Left renal pelvis (tissue), 4 donors: ENCODE measurements at places on chromosomes 3 and 15.

GRCh38 chr3:116045314-116045713, 400.0 kb downstream of the LSAMP start:
- DNase-seq: no peak

- no peak for DNase-seq
Measured at GRCh38 chr3:13223574-13224237, 150.5 kb upstream of the IQSEC1 start.

DNA sequence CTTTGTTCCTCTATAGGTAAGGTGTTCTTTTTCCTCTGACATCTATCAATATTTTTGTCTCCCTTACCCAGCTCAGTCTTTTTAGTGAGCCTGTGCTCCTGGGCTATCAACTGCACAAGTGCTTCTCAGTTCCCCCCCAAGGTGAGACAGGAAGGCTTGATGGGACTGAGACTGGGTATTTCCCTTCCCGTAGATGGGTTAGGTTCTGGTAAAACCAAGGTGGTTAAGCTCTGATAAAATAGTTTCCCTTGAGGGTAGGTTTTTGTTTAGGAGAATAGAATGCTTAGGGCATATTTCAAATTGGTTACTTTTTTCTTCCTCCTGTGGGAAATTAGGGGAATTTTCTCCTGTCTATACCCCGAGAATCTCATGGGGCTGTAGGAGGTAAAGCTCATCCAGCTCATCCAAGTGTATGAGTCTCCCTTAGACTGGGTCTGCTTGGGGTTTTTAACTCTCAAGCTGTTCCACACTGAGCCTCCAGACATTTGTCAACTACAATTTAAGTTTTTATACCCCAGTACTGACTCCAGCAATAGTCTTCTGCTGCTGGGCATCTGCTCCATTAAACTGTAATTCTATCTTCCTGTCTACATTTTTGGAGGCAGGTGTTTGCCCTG, 44.9 kb downstream of the OXSR1 start:
- no peak for DNase-seq

DNA sequence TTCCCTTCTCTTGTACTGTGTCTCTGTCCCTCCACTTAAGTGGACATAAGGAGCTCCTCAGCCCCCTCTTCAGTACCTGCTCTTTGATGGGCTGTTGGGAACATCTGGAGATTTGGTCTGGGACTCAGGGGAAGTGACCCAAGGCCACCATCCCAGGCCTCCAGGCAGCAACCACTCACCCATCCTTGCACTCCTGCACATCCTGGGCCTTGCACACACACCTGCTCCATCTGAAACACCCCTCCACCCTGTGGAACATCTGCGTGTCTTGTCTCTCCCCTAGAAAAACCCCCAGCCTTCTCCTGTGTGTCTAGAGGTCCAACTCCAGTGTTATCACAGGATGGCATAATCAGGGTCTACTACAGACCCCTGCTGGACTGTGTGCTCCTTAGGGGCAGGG, 74.3 kb downstream of the ABTB1 start:
- DNase-seq: no peak

- DNase-seq: no peak
Measured at GRCh38 chr3:190167936-190168680, 47.4 kb upstream of the P3H2 start.

DNA sequence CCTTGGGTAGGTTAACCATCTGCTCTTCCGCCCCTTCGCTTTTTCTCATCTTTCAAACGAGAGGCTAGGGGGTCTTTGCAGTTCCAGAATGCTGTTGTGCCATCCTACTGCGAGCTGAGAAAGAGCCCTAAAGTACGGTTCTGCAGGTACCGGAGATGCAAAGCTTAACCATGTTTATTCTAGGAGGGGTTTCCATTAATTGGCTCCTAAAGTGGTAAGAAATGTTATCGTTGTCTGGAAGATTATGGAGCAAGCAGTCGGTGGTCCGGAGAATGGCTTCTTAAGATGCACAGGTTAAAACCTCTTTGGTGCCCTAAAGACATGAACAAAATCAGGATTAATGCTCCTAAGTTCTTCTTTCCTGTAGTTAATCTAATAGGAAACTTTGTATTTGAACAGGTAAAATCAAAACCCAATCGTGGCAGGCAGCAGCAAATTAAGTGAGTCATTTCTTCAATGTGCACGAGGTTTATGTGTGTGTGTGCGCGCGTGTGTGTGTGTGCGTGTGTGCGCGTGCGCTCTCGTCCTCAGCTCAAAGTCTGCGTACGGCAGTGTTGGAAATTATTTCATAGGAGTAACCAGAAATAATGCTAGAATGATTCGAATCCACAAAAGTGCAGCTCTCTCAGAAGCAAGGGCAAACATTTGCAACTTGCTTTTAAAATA, 772 bp downstream of the FAM81A start:
- no peak for DNase-seq

GRCh38 chr15:40313531-40314398, 6.0 kb upstream of the PLCB2 start:
- DNase-seq: no peak

DNA sequence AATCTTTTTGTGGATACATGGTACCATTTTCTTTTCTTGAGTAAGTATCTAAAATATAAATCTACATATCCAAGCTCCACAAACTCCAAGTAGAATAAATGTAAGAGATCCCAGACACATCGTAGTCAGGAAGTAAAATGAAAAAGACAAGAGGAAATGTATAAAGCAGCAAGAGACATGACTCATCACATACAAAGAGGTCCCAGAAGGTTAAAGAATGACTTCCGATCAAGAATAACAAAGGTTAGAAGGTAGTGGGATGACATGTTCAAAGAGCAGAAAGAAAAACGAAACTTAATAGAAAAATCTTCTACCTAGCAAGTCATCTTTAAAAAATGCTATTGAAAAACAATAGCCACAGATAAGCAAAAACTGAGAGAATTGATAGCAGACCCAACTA, 705.8 kb downstream of the NR2F2 start:
- no peak for DNase-seq

GRCh38 chr15:88609344-88610090, 11.6 kb upstream of the AEN start:
- no peak for DNase-seq

DNA sequence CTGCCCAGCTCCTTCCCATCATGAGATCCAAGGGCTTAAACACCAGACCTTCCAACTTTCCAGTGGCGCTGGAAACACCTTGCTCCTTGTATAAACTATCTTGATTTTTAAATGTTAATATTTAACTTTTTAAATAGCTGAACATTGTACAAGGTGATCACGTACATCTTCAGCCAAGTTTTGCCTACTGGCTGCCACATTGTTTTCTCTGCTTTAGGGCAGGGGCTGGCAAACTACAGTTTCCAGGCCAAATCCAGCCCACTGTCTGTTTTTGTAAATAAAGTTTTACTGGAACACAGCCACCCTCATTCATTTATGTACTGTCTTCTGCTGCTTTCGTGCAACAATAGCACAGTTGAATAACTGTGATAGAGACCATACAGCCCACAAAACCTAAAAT, 27.6 kb upstream of the FOXP1 start:
- no peak for DNase-seq

GRCh38 chr3:104411757-104412156, 955.0 kb upstream of the ALCAM start:
- no peak for DNase-seq

DNA sequence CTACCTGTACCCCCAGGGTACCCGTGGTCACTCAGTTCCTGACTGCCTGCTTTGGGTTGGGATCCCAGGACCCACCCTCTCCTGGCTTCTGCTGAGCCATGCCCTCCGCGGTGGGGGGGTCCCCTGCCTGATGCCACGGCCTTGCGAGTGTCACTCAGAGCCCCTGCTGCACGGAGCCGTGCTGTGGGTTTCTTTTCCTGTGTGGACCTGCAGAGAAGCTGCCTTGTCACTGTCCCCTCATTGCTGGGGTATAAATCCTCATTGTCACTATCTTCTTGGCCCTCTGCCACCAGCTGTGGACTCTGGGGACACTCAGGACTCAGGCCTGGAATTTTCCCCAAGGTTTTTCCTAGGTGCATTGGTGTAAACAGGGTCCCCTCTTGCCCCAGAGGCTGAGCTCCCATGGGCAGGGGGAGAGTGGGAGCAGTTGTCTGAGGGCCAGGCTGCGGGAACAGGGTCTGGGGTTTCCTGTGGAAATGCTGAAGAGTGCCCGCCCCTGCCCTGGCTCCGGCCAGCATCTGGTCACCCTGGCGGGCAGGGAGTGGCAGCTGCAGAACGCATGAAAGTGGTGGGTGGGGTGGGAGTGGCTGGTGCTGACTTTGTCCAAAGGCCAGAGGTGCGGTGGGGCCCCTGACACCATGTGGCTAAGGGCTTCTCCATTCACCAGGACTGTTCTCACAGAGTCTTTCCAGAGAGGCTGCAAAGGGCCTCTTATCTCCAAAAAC, 191.7 kb downstream of the GOLGA6L6 start:
- no peak for DNase-seq

GRCh38 chr3:107227091-107227490, 150.1 kb upstream of the CCDC54 start:
- no peak for DNase-seq

- no peak for DNase-seq
Measured at GRCh38 chr3:95055288-95055687, 992.4 kb downstream of the NSUN3 start.

- DNase-seq: no peak
Measured at GRCh38 chr3:23682646-23683045, 123.1 kb upstream of the UBE2E1 start.

DNA sequence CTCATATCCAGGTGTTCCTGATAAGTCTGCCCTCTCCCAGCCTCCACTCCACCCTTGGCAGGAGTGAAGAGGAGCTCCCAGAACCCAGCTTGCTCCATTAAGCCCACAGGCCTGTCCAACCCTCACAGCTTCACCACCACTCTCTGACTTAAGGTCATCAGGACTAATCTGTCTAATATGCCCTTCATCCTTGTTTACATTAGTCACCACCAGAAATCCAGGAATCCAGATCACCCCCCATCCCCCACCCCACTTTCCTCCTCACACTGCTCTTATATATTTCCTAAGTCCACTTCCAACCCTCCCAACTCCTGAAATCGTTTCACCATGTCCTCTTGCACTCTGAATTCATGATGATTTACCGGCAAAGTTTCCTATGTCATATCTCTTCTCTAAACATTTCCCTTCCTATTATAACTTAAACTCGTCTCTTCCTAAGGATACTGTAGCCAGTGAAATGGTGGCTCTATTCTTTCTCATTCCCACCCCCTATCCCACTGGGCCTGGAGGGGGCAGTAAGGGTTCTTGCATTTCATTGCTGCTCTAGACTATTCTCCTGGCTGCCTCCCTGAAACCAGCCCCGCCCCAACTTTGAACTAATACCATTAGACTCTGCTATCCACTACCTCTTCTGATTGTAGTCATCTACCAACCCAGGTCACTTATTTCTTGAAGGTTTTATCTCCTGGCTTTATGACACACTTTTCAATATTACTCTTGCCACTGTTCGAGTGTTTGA, 43.4 kb downstream of the PPP2R3A start:
- no peak for DNase-seq

DNA sequence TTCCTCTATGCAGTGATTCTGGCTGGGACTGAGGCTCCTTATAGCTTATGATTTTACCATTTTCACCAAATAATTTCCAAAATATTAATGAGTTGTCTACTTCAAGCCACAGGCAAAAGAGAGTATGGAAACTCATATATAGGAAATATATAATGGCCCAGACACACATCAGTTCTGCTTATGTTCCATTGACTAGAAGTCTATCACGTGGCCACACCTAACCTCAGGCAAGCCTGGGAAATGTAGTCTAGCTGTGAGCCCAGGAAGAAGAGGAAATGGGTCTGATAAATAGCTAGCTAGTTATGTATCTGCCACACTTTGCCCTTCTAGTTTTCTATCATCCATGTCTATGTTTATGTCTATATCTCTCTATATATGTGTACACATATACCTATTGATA, 195.1 kb downstream of the OTOL1 start:
- no peak for DNase-seq

GRCh38 chr15:66588971-66589370, 23.2 kb upstream of the LCTL start:
- no peak for DNase-seq

- DNase-seq: no peak
Measured at GRCh38 chr15:35963326-35963725, 417.4 kb upstream of the DPH6 start.

DNA sequence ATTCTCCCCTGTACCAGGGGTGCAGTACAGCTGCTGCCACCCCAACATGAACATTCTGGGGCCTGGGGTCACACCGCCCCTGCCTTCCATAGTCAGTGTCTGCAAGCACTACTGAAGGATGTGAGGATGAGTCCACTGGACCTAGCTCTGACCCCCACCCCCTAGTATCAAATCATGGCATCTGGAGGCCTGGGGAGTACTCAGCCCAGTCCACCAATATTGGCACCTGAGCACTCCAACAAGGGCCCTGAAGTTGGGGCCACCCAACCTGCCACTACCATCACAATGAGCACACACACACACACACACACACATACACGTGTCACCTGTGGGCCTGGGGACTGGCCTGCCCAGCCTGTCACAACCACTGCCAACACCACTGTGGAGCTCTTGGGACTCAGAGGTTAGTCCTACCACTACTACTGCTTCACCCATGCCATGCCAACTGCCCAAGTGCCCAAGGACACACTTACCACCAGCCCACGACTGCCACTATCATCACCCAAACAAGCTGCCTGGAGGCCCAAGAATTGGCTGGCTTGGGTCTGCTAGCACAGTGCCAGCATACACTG, 253.9 kb downstream of the MCTP2 start:
- no peak for DNase-seq

- DNase-seq: no peak
Measured at GRCh38 chr3:70635301-70635700, 322.9 kb upstream of the MDFIC2 start.

DNA sequence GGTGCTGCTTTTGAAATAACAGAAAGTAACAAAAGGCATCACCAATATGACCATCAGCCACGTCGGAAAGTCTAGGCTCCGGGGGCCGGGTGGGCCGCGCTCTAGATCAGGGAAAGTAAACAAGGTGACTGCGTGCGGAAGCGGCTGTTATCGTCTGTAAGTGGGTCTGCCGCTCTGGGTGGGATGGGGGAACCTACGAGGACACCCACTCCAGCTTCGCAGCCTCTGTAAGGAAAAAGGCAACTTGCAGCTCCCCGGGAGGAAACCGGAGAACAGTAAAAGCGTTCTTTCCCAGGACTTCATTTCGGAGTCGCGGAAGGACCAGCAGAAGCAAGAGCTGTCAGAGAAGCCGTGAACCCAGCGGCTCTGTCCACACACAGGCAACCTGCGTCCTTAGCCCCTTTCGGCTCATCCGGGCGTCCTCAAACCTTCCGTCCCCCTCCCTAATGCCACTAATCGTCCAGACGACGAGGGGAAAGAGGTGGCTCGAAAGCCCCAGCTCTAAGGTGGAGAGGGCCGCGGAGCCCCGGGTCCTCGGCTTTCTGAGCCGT, 461 bp downstream of the XRN1 start:
- peak; percentile 57 for DNase-seq

DNA sequence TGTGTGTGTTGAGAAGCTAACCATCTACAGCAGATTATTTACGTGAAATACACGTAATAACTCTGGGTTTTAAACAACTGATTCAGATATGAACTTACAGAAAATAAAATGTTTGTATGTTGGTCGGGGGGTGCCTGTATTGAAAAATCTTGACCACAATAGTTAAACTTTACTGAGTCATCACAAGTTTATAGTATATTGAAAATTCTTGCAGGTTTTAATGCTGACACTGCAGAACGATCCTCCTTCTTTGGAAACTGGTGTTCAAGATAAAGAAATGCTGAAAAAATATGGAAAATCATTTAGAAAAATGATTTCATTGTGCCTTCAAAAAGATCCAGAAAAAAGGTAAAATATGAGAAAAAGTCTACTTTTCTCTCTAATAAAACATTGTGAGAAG, 41.3 kb upstream of the SLC22A13 start:
- no peak for DNase-seq
